ENCODE measurements at places on chromosomes 16 and 17. TPM values are rescaled to one million over a fixed set of nuclear protein-coding genes. Genes with fewer than 3 reads are reported as not detected.

KLHL10 gene
- total RNA-seq: 0.09 TPM

KRT25 gene
- not detected for total RNA-seq

EVPL gene
- 34.1 TPM for total RNA-seq

ASIC2 gene
- total RNA-seq: 0.14 TPM

- no peaks in the 10 kb centered on the region for H3K36me3 ChIP-seq
- peak overlapping the region; percentile 16 for H3K27ac ChIP-seq
- peak; percentile 89 for DNase-seq
- peaks cover 7% of the 10 kb centered on the region for H3K4me1 ChIP-seq
- peak overlapping the region; percentile 44 for H3K4me3 ChIP-seq
These were observed 138.7 kb upstream of the RPH3AL start for GRCh38 chr17:491086-492021.

GRCh38 chr16:81883235-81883634, 104.1 kb downstream of the PLCG2 start:
- no peak overlapping the region for H3K27ac ChIP-seq
- no peak for DNase-seq

- no peaks in the 10 kb centered on the region for H3K36me3 ChIP-seq
- H3K4me3 ChIP-seq: no peak overlapping the region
- no peaks in the 10 kb centered on the region for H3K27me3 ChIP-seq
- no peaks in the 10 kb centered on the region for H3K4me1 ChIP-seq
These were observed 249.2 kb upstream of the GSE1 start for GRCh38 chr16:85363881-85364280.

Measured in lung (tissue), 17 donors.